ENCODE measurements at places on chromosomes 1 and 21. TPM values are rescaled to one million over a fixed set of nuclear protein-coding genes. Genes with fewer than 3 reads are reported as not detected.
A peak's percentile ranks its signal among the peaks of the same experiment; 100 is the strongest.

The PRKCZ gene
- total RNA-seq = 46.8 TPM

The S100A7A gene
- not detected for total RNA-seq

The B4GALT2 gene
- total RNA-seq = 76.8 TPM

The GSTM5 gene
- total RNA-seq = not detected

The SDE2 gene
- 22.5 TPM for total RNA-seq

- no peak for DNase-seq
Observed at GRCh38 chr1:221302810-221303209, 423.6 kb downstream of the HLX start.

- no peak for DNase-seq
Observed at GRCh38 chr1:165858967-165859845, 31.8 kb downstream of the UCK2 start.

GRCh38 chr1:162276493-162276892, 100.2 kb downstream of the SPATA46 start:
- DNase-seq = peak; percentile 26

DNA sequence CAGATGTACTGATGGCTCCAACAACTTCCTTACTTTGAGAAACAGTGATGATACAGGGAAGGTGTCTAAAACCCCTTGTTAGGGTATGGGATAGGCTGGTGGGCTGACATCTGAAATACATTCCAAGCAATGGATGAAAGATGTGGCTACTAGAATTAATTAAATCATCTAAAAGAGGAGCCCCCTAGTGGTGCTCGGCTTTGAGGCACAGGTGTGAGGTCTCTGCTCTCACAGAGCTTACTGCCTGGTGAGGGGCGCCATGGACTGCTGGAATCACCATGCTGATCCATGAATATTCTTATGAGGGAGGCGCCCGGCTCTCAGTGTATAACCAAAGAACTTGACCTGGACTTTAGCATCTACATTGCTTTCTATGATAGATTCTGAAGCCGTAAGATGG, 48.5 kb downstream of the GNG4 start:
- DNase-seq = no peak

DNA sequence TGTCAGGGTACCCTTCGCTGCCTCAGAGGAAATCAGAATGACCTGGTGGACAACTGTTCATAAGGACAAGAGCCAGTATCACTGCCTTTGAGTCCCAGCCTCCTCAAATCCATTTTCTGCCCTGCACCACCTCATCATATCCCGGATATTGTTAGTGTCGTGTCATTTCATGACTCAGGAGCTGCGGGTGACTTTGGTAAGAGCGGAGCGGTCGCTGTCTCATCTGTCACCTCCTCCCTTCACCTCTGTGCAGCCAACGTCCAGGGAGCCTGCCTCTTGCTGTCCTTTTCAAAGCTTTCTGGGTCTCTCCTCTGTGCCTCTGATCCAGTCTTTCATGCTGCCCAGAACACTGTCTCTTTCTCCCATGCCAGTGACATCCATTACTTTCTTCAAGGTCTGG, 7.0 kb upstream of the C1orf198 start:
- DNase-seq = no peak

DNA sequence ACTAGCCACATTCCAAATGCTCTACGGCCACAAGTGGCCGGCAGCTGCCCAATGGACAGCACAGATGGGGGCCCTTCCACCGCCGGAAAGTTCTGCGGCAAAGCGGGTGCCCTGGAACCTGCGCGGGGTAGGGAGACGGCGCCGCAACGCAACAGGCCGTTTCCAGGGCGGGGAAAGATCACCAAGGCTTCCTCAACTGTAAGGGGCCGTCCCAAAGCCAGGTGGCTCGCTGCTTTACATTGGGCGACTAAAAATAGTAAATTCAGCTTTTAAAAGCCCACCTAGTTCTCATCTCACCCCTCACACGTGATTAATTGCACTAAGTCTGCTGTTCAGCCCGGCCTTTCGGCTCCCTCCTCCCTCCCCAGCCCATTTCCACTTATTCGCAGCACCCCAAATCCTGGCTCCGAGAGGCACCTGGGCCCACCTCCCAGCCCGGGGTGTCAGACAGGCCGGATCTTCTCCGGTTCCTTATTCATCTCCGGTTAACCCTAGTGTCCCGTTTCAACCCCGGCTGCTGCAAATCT, 643 bp downstream of the CFAP298 start:
- no peak for DNase-seq

- DNase-seq = no peak
Observed at GRCh38 chr1:115098979-115099692, 9.8 kb upstream of the TSPAN2 start.

- no peak for DNase-seq
Observed at GRCh38 chr21:34692458-34693020, 23.7 kb downstream of the CLIC6 start.

GRCh38 chr1:165152109-165152508, 204.4 kb downstream of the LMX1A start:
- no peak for DNase-seq

DNA sequence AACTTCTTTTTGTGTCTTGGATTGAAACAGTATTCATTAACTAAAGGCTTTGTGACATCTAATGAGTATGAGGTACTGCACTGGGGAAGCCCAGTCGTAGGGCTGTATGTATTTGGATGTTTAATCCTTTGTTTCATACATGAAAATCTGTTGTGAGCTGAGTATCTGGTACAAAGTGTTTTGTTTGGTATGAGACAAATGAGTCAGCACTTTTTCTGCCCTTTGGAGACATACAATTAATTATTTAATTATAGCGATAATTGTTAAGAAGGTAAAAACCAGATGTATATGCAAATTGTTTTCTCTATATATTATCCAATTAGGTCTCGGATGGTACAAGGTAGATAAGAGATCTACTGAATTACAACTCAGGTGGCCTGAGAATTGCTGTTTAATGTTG, 36.3 kb downstream of the MARK1 start:
- DNase-seq = no peak

GRCh38 chr1:99727575-99728185, 38.8 kb downstream of the FRRS1 start:
- DNase-seq = no peak

- DNase-seq = no peak
Observed at GRCh38 chr1:218495931-218496330, 150.8 kb downstream of the TGFB2 start.

GRCh38 chr1:11839727-11840705, 7.6 kb downstream of the NPPA start:
- no peak for DNase-seq

DNA sequence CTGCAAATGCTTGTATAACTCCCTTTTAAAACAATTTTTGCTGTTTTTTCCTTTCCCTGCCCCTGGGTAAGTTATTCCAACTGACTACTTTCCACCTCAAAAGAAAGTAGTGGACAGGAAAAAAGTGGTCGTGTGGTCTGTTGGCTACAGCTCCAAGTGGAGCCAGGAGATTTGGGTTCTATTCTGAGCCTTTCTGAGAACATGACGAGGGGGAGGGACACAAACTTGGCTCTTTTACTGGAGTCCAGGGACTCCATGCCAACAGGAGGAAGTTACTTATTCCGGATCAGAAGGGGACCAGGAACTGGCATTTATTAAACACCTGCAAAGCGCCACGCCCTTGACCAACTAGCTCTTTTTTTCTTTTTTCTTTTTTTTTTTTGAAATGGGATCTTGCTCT, 79.0 kb upstream of the CAPZB start:
- DNase-seq = no peak

DNA sequence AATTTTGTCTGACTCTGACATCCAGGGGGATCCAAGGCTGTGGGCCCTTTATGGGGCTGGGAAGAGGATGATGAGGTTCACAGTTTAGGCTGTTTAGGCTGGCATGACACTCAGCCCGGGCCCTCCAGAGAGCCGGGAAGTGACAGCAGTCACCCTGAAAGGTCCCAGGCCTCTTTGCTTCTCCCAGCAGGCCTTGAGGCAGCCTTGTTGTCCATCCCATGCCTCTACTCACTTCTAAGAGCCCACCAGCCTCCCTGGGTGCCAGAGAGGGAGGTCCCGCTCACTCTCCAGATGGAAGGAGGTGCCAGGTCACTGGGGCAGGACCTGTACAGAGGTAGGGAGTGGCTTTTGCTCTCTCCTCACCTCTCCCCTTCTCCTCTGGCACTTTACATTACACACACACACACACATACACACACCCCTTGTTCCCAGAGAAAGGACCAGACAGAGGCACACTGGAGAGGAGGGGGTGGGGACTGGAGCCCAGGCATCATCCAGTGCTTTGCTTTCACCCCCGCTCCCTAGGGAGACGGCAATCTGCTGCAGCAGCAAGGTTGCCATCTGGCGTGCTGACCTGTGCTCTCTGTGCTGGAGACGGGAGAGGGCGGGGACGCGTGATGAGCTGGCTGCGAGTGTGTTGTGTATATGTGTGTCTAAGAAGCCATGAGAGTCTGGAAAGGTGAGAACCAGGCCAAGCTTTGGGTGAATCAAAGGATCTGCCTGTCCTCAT, 4.6 kb downstream of the KLHDC8A start:
- no peak for DNase-seq

GRCh38 chr1:226867461-226868054, 2.9 kb upstream of the PSEN2 start:
- DNase-seq = no peak

Data from HCT116 (cell line).